Body of pancreas (tissue), 4 donors: ENCODE measurements at places on chromosomes 6 and 20. TPM values are rescaled to one million over a fixed set of nuclear protein-coding genes. Genes with fewer than 3 reads are reported as not detected.

- DNase-seq: no peak
Observed at GRCh38 chr20:38117635-38118034, 47.4 kb downstream of the TGM2 start.

The ZBTB2 gene
- 5.6 TPM for total RNA-seq

DNA sequence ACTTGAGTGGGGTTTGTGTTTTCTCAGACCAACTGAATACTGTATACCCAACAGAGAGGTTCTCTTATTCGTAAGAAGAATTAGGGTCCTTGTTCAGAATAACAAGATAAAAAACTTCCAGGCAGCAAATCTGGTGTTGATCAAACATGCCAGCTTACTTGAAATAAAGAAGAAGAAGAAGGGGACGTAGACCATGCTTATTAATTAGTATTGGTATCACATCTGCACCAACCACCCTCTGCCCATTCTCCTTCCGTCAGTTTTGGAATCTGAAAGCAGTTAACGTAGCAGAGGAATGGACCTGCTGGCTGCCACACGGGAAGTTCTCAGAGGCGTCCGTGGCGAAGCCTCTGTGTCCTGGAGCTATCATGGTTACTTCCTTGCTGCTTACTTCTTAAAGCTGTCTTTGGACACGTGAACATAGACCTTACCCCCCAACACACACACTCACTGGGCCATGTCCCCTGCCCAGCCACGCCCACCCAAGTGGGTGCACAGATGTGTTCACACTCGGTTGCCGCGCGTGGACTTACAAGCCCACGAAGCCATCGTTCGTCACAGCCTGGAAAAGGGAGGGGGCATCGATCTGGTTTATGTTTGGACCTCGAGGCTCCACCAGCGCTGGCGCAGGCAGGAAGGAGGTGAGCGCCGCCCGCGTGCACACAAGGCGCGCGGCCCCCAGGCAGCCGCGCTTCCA, 4.1 kb upstream of the DLL1 start:
- DNase-seq: no peak

The BPIFA1 gene
- total RNA-seq: not detected

GRCh38 chr6:73521351-73521985, 636 bp upstream of the EEF1A1 start:
- DNase-seq: no peak

GRCh38 chr20:25203871-25204320, 8.4 kb downstream of the ENTPD6 start:
- no peak for DNase-seq

The CCN5 gene
- 18.2 TPM for total RNA-seq

DNA sequence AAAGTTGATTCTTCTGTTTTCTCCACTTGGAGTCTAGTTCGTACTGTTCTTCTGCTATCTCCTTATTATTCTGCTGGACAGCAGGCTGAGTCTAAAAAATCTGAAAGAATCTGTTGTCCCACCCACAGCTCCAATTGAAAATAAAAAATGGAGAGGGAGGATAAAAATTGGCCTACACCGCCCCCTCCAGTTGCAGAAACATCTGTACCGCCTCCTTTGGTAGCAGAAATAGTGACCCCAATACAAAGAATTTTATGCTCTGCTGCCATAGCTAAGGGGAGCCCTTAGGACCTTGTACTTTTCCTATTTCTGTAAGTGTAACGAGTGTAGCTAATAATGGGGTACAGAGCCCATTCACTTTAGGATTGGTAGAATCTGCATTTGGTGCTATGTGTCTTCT, 4.9 kb upstream of the FKBP1A start:
- DNase-seq: no peak

DNA sequence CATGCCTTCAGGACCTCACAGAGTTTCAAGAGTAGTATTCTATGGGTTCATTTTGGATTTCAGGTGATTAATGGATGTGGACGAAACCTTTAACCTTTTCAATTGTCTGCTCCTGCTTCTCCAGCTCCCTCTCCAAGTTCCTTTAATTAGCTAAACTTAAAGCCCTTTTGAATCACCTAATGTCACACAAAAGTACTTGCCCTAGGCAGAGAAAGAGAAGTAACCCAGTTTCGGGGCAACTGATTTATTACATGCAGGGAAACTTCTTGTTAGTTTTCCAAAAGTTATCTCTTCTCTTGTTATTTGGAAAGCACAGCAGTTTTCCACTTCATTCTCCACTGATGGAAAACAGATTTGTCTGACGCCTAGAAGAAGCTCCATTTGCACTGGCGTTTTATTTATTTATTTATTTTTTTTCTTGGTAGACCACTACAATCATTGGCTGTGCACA, 407.7 kb upstream of the JARID2 start:
- no peak for DNase-seq

GRCh38 chr6:64786736-64787135, 920.3 kb downstream of the EYS start:
- DNase-seq: no peak

The PBOV1 gene
- total RNA-seq: not detected

DNA sequence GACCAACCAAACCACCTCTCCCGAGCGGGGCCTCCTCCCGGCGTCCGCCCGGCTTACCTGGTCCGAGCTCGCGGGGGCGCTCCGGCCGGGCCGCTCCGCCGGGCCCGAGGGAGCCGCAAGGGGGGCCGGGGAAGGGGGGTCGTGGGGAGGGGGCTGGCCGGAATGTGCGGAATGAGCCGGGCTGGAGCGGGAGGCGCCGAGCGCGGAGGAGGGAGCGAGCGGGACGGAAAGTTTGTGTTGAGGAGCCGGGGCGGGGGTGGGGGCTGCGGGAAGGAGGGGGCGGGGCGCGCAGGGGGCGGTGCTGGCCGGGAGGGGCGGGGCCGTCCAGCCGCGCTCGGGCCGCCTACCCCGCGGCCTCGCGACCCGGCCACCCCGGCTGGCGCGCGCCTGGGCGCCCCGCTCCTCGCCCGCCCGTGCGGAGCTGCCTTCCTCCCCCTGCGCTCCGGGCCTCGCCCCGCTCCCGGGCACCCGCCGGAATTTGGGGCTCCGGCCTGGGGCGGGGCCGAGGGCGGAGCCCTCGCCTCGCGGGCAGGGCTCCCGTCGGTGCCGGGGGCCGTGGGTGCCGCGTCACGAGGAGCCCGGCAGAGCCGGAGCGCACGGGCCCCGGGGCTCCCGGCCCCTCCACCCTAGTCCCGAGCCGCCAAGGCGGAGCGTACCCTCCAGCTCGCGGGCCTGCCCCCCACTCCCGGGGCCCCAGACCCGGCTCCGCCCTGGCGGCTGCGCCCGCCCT, at the start of gene TEAD3:
TEAD3 (minus strand) TSS at position 239 of the 730 bp plus-strand sequence.
- peak; percentile 57 for DNase-seq

The ZSCAN31 gene
- 26.4 TPM for total RNA-seq

The ZC3H12D gene
- 0.52 TPM for total RNA-seq

DNA sequence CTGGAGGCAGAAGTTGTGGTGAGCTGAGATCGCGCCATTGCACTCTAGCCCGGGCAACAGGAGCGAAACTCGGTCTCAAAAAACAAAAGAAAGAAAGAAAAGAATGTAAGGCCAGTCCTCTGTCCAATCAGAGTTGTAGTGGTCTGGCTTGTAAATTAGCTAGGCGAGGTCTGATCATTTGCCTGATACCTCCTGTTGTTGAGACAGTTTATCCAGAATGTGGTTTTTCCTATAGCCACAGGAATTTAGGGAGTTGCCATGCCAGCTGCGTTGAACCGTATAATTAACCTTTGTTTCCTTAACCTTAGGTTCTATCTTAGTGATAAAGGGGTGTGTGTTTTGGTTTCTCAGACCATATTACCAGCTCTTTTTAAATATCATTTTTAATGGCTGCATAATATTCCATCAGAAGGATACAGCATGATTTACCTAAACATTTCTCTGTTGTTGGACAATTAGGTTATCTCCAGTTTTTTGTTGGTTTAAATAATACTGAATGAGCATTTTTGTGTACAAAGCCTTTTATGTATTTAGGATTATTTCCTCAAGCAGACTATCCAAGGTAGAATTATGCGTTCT, 11.7 kb upstream of the PPARD start:
- DNase-seq: no peak

DNA sequence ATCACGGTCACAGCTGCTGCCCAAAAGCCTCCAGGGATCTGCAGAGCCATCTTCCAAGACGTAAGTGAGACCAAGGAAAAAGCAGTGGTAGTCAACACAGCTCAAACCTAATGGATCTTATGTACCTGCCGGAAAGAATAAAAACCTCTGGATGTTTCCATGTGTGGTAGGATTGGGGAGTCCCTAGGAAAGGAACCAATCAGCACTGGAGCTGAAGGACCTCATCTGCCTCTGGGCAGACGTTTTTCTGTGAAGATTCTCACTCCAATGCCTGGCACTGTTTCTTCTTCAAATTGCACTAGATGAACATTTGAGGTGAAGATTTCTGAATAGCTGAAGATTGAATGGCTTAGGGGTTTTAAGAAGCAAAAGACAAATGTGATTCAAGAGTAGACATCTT, at the start of gene HLA-DQB2:
HLA-DQB2 (minus strand) TSS at position 112 of the 400 bp plus-strand sequence; CDS start at position 50, 62 bp downstream.
- no peak for DNase-seq

DNA sequence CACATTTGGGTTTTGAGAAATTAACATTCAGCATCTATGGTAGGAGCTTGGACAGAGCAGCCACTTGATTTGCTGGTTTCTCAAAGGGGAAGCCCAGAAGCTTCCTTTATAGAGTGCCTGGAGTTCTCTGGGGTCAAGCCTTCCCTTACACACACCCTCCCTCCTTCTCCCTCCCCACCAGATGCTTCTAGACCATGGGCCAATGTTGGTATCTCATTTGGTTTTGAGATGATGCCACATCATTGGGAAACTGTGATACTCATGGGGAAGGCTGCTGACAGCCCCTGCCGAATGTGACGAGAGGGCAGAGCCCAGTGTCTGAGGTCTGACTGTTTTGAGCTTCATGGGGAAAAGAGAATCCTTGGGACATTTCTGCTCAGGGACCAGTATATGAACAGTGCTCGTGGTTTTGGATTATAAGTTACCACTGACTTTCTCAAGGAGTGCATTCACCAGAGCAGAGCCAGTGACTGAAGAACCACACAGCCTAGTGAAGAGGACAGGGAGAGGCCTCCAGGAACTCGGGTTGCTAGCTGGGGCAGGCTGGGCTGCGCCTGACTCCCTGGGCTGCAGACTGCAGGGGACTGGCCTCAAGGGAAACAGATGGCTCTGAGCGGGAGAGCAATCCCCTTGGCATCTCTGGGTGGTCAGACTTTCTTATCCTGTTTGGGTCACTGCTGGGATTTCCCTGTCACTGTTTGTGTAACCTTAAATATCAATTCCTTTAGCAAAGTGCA, 46.4 kb upstream of the CST5 start:
- no peak for DNase-seq

- no peak for DNase-seq
Observed at GRCh38 chr6:659716-660581, 3.0 kb upstream of the HUS1B start.

DNA sequence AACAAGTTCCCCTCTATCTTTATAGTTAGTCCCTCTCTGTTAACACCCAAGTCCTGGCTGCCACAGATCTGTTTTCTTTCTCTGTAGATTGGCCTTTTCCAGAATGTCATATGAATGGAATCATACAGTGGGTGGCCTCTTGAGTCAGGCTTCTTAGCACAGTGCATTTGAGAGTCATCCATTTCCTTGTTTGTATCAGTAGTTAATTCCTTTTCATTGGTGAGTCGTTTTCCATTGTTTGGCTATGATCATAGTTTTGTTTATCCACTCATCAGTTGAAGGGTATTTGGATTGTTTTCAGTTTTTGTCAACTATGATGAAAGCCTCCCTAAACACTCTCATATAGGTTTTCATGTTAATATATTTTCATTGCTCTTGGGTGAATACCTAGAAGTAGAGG, 248.3 kb downstream of the ARID1B start:
- DNase-seq: no peak

DNA sequence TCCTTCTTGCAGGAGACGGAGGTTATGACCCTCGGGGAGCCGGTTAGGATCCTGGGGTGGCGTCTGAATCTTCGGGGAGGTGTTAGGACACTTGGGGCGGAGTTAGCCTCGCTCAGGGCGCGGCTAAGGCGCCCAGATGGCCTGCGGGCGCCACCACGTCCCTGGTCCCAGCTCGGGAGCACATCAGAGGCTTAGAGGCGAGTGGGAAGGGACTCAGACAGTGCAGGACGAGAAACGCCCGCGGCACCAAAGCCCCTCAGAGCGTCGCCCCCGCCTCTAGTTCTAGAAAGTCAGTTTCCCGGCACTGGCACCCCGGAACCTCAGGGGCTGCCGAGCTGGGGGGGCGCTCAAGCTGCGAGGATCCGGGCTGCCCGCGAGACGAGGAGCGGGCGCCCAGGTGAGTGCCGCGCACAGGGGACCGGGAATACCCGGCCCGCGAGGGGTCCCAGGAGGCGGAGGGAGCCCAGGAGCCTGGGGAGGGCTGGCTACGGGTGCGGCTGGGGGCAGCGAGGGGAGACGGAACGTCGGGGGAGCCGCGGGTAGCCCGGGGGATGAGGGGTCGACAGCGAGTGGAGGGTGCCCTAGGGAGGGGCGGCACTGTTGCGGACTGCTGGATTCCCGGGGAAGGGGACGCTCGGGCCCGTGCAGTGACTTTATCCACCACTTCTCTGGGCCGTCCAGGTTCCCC, at the start of gene HCK:
HCK (plus strand) TSS at position 153 of the 688 bp plus-strand sequence.
- DNase-seq: peak; percentile 51

- DNase-seq: peak; percentile 57
Observed at GRCh38 chr6:37171201-37171969, 1.4 kb downstream of the PIM1 start.

- no peak for DNase-seq
Observed at GRCh38 chr6:47169785-47170616, 127.9 kb upstream of the ADGRF1 start.

DNA sequence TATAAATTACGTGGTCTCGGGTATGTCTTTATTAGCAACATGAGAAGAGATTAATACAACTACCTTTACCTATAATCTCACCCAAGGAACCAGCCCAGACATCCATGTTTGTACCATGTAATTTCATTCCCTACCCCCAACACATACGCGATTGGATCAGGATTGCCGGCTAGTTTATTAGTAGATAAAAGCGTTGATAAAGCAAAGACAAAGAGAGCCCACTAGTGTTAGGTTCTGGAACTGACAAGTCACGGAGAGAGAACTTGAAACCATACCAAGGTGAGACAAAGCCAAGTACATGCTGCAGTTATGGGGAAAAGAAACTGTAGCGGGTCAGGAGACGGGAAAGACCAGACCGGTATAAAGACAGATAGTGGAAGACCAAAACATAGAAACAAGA, 37.4 kb upstream of the FAM135A start:
- no peak for DNase-seq

- no peak for DNase-seq
Observed at GRCh38 chr20:59074456-59074855, 31.9 kb upstream of the PRELID3B start.

The LAMA2 gene
- total RNA-seq: 43.3 TPM

GRCh38 chr20:62971950-62972844, 19.7 kb downstream of the SLC17A9 start:
- peak; percentile 88 for DNase-seq

DNA sequence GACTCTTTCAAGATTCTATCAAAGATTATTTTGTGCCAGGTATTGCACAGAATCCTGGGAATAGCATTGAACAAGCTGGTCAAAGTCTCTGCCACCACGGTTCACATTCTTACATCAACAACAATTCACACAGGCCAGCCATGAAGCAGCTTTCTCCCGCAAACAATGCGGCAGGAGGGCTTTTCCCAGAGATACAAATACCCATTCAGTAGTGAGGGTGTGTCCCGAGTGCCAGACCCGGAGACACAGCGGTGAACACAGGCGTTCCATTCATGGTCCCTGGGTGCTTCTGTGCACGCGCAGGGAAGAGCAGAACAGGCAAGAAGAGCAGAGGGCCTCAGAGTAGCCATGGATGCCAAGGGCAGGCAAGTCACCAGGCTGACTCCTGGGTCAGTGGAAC, 83.3 kb upstream of the PDE10A start:
- DNase-seq: no peak

GRCh38 chr20:32188376-32189122, 19.0 kb downstream of the PLAGL2 start:
- no peak for DNase-seq

- peak; percentile 21 for DNase-seq
Observed at GRCh38 chr20:8532169-8532568, 400.1 kb downstream of the PLCB1 start.

GRCh38 chr6:28211840-28212509, 13.1 kb upstream of the ZSCAN9 start:
- no peak for DNase-seq
